GF-D8 (cell line): ENCODE measurements at places on chromosomes 5 and 9.

DNA sequence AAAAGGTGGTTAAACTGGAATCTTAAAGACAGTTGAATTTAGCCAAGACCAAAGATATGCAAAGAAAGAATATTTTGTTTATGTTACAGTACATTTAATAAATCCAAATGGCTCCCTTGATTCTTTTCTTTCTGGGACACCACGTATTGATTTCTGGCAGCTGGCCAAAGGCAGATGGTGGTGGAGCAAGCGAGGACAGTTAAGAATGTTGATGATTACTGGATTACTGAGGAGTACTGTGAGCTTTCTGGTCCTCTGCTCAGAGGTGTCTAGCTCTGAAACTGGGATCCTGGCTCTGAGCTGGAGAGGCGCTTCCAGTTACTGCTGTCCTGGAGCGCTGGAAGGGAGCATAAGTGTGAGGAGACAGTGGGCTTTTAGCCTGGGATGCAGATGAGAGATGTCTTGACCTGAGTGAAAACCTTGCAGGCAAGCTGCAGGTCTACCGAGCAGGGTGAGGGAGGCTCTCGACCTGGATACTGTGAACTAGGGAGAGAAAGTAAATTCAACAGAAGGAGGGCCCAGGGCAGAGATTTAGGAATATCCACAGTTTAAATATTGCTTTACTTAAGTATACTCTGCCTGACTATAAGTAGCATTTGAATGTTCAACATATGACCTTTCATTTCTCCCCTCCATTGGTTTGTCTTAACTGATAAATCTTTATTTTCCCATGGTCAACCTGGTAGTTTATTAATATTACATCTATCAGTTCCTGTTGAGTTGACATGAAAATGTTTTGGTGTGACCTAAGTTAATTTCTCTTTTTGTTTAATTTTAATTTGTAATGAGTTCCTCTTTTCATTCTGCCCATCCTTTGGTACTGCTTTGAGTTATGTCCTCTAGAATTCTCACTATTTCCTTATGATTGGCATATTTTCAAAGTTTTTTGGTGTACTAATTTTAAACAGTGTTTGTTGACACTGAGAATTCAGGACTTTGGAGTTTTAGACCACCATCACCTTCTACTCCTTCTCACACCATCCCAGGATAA lies 3.7 kb downstream of the SYK start:
- DNase-seq, result no peak

DNA sequence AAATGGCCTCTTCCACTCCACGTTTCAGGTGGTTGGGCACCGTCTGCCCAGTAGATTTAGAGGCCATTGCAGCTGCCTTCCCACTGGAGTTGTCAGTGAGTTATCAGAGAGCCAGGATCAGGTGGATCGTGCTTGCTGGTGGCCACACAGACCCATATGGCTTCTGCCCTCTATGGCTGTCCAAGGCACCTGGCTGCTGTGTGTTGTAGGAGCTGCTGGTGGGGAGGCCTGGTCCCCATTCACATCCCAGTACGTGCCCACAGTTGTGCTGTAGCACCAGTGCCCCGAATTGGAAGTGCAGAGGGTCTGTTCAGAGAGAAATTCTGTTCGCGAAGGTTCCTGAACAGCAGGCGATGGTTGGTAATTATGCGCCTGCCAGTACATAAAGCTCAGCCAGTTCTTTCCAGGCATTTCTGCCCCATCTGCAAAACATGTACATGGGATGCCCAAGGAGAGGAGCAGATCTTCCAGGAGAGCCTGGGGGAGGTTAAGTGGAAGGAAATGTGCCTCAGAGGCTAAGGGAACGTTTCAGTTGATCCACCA lies 41.1 kb downstream of the UBE2QL1 start:
- no peak for DNase-seq

- no peak for DNase-seq
Measured at GRCh38 chr9:18365651-18366050, 108.3 kb upstream of the ADAMTSL1 start.

GRCh38 chr5:129097498-129098296 lies 3.1 kb downstream of the ISOC1 start:
- DNase-seq, result no peak

DNA sequence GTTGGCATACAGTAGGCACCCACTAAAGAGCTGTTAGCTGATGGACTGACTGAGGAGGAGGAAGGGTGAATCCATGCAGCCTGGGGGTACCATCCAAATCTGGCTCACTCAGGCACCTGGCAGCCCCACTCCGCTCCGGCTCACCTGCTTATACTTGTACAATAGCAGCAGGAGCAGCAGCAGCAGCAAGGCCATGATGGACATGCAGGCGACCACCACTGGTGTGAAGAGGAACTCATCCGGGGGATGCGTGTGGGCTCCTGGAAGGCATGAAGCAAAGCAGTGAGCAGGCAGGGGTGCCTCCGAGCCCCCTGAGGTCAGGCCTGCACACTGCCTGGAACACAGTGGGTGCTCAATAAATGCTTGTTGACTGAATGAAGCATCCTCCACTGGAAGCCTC lies 18.3 kb downstream of the CSF1R start:
- DNase-seq, result no peak
